Fibroblast of upper back skin (primary cell): ENCODE measurements at places on chromosomes 7 and 10.

DNA sequence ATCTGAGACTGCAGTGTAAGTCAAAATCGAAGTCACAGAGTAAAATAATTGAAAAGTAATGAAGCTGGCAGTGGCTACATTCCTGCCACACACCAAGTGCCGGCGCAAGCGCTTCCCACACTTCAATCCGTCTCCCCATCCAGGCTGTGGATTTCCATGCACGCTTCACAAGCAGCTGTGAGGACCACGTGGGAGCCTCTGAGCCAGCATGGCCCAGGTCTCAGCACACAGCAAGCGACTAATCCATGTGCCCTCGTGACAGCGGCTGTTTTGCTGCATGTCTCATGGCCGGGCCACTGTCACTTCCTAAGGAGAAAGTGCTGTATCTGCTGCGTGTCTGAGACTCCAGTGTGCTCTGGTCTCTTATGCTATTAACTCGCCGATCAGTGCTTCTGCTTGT is 566.9 kb downstream of the DNAJB6 start:
- no peak for DNase-seq

DNA sequence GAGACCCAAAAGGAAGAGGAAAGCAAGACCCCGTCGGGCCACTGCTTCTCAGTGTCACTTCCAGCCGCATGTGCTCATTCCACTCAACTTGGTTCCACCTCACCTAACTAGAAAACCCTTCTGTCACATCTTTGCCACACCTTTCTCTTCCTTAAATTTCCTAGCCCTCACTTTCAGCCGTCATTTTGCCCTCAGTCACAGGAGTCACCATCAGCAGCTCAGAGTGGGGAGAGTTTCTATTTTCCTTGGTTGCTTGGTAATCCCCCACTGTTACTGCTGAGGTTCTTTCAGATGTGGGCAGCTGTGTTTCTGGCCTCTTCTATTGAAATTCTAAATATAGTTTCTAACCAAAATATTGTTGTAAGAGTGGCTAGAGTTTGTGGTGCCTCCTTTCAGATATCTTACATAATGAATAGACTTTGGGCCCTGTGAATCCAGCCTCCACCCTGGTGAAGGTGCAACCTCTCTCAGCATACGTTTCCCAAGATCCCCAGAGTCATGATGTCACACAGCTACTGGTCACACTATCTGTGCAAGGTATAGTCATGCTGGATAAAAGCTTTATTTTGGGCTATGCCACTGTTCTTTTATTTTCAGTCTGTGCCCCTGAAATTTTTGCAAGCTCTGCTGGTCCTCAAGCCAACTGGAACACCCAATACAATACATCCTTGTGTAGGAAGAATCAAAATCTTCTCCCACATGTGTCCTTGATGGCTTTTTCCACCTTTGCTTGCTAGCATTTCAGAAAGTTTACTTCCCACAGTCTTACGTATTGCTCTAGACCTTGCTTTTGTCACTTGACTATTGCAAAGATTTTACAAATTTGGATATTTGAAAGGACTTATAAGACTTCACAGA is 9.2 kb downstream of the AGBL3 start:
- no peak for DNase-seq

DNA sequence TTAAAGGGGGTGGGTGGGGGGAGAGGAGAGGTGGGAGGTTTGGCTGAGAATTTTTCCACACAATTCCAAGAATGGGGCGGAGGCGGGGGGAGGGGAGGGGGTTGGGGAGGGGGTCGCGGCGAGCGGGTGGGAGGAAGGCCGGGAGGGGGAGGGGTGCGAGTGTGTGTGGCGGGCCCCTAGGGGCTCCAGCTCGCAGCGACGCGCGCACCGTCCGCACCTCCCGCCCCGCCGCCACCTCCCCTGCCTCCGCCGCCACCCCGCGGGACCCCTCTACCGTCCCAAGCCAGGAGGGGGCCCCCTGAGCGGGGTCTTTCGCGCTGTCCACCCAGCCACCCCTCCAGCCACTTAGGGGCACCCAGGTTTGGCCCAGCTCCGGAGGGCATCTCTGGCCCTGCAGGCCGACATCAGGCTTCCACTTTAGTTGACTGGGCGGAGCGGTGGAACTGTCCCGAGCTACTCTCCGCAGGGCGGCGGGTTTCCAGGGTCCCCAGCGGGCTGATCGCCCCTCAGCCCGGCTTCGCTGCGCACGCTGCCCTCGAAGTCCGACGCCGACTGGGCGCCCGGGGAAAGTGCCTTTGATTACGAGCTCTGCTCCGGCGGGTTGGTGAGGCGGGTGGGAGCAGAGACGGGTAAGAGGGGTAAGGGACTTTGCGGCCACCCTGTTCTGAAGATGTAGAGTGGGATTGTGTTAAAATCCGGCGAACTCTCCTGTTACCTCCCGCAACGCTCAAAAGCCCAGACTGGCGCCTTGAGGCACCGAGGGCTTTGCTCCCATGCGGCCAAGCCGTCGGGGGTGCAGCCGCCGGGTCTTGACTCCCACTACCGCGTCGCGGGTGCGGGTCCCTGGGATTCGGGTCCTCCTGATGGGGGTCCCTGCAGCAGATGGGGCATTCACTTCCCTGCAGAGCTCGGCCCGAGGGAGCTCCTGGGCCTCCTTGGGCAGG is 1.8 kb upstream of the VAX1 start:
- no peak for DNase-seq

DNA sequence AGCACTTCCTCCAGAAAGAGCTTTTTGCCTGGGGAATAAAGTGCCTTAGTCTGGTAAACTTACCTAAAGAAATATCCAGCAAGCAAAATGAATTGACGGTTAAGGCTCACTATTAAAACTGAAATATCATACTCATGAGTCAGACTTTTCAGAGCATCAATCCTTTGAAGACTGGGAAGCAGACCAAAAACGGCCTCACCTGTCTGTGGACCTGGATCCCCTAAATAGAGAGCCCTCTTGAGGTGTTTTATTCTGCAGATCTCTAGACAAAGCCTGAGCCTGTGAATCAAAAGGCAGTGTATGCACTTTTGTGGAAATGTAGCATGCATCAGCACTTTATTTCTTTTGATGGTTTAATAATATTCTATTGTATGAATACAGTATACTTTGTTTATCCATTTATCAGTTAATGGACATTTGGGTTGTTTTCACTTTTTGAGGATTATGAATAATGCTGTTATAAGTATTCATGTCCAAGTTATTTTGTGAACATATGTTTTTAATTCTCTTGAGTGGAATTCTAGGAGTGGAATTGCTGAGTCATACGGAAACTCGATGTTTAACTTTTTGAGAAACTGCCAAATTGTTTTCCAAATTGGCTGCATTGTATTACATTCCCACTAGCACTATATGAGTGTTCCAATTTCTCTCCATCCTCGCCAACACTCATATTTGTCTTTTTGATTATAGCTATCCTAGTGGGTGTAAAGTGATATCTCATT is 449.0 kb upstream of the IGFBP3 start:
- DNase-seq, result peak; percentile 97

DNA sequence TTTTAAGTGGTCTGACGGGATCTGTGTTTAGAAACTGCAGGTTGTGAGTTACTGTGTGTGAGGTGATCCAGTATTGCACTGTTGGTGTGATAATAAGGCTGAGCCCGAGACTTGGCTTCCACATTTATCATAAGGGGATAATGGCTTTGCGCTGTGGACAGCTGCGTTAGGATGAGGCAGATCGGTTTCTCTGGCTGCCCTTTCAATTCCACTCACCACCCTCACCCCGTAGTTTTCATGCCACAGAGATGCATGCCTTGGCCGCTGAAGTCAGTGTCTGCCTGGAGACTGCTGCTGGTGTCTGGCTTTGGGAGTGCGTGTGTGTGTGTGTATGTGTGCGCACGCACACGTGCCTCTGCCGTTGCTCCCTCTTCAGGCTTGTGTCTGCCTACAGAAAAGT is 273.0 kb downstream of the CCDC3 start:
- DNase-seq, result peak; percentile 33

GRCh38 chr7:84722086-84722485 is 464.8 kb downstream of the SEMA3D start:
- DNase-seq, result peak; percentile 23
